Mesangial cell (primary cell): ENCODE measurements at places on chromosomes 6 and 20. TPM values are rescaled to one million over a fixed set of nuclear protein-coding genes. Genes with fewer than 3 reads are reported as not detected.

The APCDD1L gene
- 8.0 and 27.9 TPM in 2 replicates for total RNA-seq

The OLIG3 gene
- not detected in 2 replicates for total RNA-seq

The ULBP1 gene
- 0.81 and 2.8 TPM in 2 replicates for total RNA-seq

The DAAM2 gene
- 1.8 and 5.2 TPM in 2 replicates for total RNA-seq

The OVOL2 gene
- total RNA-seq = not detected in 2 replicates

The GSTA2 gene
- not detected in 2 replicates for total RNA-seq

The C6orf15 gene
- total RNA-seq = 0.13 and 2.0 TPM in 2 replicates

The STX7 gene
- 21.0 and 25.9 TPM in 2 replicates for total RNA-seq

The THEMIS gene
- not detected in 2 replicates for total RNA-seq

The MCCD1 gene
- not detected in 2 replicates for total RNA-seq

The CGA gene
- total RNA-seq = not detected in 2 replicates

The STX11 gene
- 1.6 TPM in 2 replicates for total RNA-seq

The DEFB115 gene
- total RNA-seq = not detected in 2 replicates

The NT5E gene
- 49.2 and 186 TPM in 2 replicates for total RNA-seq

The BPIFB2 gene
- not detected in 2 replicates for total RNA-seq

The GTSF1L gene
- not detected in 2 replicates for total RNA-seq

The NKX2-2 gene
- not detected in 2 replicates for total RNA-seq

The KHDC1 gene
- total RNA-seq = 4.2 and 6.2 TPM in 2 replicates

The ABHD12 gene
- total RNA-seq = 62.9 and 65.0 TPM in 2 replicates

The PXT1 gene
- not detected in 2 replicates for total RNA-seq

The PPP1R11 gene
- total RNA-seq = 35.2 and 38.1 TPM in 2 replicates

The SLC35B2 gene
- 81.0 and 93.4 TPM in 2 replicates for total RNA-seq

The PACSIN1 gene
- total RNA-seq = 0.13 TPM in 1 of 2 replicates, not detected in the other

The STXBP5 gene
- 14.2 and 15.2 TPM in 2 replicates for total RNA-seq

The ANKRD6 gene
- total RNA-seq = 2.9 and 3.5 TPM in 2 replicates

The SUMO4 gene
- not detected in 2 replicates for total RNA-seq

The CAP2 gene
- 12.3 and 13.4 TPM in 2 replicates for total RNA-seq

The ESR1 gene
- not detected in 2 replicates for total RNA-seq

The HLA-DQB2 gene
- total RNA-seq = 0.16 TPM in 1 of 2 replicates, not detected in the other

The BLTP3A gene
- 10.3 and 14.2 TPM in 2 replicates for total RNA-seq
